ENCODE measurements at places on chromosomes 5 and 9. TPM values are rescaled to one million over a fixed set of nuclear protein-coding genes. Genes with fewer than 3 reads are reported as not detected.

Gene CARTPT
- total RNA-seq = not detected

Gene NR6A1
- total RNA-seq = 1.7 TPM

Gene NUTM2F
- not detected for total RNA-seq

Gene F2RL1
- total RNA-seq = 281 TPM

Gene TTC16
- total RNA-seq = not detected

Gene PCDHA1
- 0.20 TPM for total RNA-seq

Gene NEURL1B
- total RNA-seq = 3.3 TPM

Gene CKS2
- total RNA-seq = 465 TPM

Gene SYNPO
- 28.6 TPM for total RNA-seq

Gene IL31RA
- 1.8 TPM for total RNA-seq

Gene TAF11L9
- total RNA-seq = not detected

All from A549 treated with RU486 at 1 μM for 4 hours (cell line).